ENCODE measurements at places on chromosomes 4 and X. TPM values are rescaled to one million over a fixed set of nuclear protein-coding genes. Genes with fewer than 3 reads are reported as not detected.

The CENPU gene
- total RNA-seq, result 13.2 TPM

DNA sequence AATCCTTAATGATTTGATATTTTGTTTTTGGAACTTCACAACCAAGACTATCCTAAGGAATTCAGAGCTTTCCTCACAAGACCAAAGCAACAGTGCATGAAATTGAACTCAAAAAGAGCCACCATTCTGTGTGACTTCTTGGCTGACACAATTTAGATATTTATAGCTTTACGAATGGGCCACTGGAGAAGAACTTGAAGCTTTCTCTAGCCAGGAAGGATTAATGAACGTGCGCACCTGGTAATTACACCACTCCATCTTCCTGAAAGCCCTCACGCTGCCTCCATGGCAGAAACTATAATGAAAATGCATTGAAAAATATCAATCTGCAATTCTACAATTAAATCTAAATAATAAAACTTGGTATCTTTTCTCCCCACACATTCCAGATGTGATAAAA lies 1057.8 kb downstream of the DMD start:
- no peak for DNase-seq

The GPRASP1 gene
- 13.2 TPM for total RNA-seq

GRCh38 chr4:25131381-25131780 lies 28.9 kb downstream of the SEPSECS start:
- DNase-seq, result no peak

DNA sequence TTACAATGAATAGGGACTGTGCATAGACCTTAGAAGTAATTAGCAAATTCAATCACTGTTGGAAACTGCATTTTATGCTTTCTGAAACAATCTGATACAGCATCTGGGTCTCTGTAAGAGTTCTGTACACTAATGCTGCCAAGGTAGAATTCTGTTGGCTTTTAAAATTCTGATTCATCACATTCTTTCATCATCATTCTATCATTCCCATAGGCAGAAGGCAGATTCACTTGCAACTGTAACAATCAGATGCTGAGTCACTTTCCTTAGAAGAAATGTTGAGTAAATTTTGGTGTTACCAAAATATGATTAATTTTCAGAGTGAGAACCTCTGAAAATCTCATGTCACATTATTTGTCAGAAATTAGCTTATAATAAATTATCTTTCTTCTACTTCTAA lies 267.2 kb downstream of the MAPK10 start:
- DNase-seq, result peak; percentile 26
